8988T (cell line): ENCODE measurements at places on chromosomes 1 and 21.

DNA sequence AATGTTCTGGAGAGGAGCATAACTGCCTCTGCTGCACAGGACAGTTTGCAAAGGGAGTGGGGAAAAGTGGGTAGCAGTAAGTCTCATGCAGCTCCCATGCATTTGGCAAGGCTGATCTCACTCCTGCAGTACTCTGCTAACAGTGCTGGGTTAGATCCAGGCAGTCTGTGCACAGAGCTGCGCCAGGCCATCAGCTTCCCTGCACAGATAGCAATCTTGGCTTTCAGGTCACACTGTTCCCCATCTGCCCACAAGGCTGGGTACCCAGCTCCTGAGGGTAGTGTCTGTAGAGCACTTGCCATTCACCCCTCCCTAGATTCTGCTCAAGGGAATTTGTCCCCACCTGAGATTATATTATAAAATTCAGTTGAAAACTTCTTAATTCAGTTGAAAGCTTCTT is 72.1 kb downstream of the SH3BGR start:
- DNase-seq, result no peak

DNA sequence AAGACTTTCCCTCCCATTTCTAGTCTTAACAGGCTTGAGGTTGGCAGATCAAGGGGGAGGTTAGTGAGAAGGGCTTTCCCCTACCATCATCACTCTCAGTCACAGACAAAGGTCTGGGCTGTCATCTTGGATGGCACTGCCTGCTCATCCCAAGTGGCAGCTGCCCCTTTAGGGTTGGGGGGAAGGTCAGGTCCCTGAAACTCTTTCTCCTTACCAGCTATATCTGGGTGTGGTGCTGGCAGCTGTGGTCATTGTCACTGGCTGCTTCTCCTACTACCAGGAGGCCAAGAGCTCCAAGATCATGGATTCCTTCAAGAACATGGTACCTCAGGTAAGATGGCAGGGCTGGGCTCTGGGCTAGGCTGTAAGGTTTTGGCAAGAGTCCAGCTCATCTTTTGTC is 8.2 kb downstream of the ATP1A2 start:
- no peak for DNase-seq

- DNase-seq, result no peak
These were observed 9.7 kb upstream of the UMODL1 start for GRCh38 chr21:42061195-42061985.

DNA sequence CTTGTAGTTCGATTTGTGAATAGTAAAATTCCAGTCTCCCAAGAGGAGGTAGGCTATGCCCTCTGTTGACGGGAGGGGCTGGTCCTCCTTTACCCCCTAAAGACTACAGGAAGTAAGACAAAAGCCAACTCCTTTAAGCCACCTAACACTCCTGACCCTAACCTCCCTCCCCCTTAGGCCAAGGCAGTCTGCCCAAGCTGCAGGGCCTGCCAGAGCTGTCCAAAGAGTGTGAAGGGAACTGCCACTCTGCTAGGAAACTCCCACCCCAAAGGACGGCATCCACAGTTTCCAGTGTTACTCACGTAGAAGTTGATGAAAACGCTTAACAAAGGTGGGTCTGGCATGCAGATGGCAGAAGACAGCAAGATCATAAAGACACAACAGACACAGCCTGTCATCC is 803.2 kb downstream of the PLA2G4A start:
- DNase-seq, result no peak

DNA sequence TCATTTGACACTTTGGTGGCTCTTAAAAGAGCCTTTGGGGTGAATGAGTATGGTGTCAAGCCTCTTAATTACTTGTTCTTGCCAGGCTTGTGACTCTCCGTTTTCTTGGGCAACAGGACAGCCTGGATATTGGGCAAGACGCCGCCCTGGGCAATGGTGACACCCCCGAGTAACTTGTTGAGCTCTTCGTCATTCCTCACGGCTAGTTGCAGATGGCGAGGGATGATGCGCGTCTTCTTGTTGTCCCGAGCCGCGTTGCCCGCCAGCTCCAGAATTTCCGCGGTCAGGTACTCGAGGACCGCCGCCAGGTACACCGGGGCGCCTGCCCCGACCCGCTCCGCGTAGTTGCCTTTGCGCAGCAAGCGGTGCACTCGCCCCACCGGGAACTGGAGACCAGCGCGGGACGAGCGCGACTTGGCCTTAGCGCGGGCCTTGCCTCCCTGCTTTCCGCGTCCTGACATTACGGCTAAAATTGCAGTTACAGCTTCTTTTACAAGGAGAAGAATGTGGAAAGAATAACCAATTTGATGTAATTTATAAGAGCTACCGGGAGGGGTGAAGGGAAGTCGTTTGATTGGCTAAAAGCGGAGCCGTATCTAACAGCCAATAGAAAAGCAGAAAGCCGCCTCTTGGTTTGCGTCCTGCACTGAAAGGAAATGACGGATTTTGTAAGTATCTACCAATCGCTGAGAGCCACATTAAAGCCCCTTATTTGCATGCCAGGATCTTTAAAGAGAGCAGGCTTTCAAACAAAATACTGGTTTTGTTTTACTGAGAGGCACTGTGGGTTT is 11.7 kb upstream of the BOLA1 start:
- no peak for DNase-seq

DNA sequence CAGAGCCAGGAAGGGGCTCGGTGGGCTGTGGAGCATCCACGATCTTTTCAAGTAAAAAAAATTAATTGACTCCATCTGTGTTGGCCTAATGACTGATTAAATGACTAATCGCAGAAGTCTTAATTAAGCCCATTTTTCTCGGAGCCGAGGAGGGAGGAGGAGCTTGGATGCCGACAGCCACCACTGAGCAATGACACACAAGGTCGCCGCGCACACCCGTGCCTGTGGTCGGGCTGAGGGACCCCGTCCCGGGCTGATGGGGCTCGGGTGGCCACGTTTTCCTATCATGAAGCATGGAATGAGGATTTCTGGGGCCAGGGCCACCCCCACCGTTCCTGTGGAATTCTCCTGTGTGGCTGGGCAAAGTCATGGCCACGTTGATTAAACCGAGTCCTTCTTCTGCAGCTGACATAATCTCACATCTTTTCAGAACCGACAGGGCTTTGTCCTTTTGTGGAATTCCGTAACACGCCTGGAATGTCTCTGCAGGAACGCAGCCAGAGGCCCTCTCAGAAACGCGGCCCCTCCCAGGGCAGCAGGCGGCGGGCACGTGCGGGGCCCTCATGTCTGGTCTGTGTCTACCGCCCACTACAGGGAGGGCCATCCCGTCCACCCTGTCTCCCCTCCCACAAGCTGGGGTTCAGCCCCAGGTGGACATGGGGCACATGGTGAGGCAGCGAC is 60.7 kb downstream of the MORN1 start:
- no peak for DNase-seq

DNA sequence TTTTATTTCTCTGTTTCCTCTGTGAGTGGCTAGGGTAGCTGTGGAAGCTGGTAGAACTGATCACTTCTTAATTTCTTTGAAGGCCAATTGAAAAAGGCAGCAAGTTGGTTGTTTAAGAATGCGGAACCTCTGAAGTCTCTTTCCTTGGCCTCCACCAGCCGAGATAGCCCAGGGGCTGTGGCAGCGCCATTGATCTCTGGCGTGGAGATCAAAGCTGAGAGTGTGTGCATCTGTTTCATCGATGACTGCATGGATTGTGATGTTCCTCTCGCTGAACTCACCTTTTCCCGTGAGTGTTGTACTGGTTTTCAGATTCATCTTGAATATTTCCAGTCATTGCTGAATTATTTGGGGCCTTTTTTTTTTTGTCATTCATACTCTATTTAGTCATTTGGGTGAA is 97.7 kb downstream of the VPS13D start:
- no peak for DNase-seq

GRCh38 chr1:84704872-84705417 is 14.7 kb upstream of the SSX2IP start:
- no peak for DNase-seq

GRCh38 chr1:172607145-172607544 is 51.8 kb upstream of the FASLG start:
- no peak for DNase-seq

GRCh38 chr1:26278724-26279455 is 996 bp upstream of the SH3BGRL3 start:
- no peak for DNase-seq

- no peak for DNase-seq
These were observed 58.0 kb downstream of the SDCCAG8 start for GRCh38 chr1:243313635-243314536.
